Activated naive CD4-positive, alpha-beta T cell treated with Interleukin-2 at 50 U/mL for 16 hours (primary cell): ENCODE measurements at places on chromosomes 2 and 18.

DNA sequence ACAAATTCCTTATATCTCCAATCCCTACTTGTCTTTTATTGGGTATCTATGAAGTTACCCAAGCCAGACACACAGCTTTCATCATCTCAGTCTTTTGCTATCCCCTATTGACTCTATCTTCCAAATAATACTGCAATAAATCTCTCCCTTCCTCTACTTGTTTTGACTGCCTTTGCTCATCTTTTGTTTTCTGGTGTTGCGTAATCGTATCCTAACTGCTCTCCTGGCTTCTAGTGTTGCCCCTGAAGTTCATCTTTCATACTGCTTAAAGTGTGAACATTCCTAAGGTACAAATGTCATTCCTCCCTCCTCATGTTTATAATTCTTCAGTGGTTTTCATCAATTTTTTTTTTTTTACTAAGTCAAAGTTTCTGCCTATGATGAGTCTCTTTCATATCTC, 491.3 kb upstream of the DCC start:
- no peak for DNase-seq

- DNase-seq, result no peak
Measured at GRCh38 chr18:68445668-68446426, 269.1 kb downstream of the TMX3 start.

DNA sequence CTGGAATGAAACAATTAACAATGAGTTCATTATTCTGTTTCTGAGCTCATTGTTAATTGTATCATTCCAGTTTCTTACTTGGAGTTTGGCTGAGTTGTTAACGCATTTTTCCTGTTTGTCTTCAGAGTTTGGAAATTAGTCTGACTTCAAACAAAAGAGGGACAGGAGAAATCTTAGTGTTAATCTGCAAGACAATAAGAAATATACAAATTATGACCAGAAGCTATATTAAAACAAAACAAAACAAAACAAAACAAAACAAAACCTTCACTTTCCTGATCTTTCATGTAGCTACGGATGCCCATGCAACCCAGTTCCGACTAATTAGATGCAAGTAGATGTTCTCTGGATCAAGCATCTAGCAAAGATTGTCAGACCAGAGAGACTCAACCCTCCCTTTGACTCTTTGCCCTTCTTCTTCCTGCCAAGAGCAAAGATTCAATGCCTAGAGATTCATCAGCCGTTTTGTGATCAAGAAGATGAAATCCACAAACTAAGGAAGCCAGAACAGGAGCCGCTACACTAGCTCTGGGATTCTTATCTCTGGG, 686.2 kb upstream of the FSHR start:
- DNase-seq, result no peak

DNA sequence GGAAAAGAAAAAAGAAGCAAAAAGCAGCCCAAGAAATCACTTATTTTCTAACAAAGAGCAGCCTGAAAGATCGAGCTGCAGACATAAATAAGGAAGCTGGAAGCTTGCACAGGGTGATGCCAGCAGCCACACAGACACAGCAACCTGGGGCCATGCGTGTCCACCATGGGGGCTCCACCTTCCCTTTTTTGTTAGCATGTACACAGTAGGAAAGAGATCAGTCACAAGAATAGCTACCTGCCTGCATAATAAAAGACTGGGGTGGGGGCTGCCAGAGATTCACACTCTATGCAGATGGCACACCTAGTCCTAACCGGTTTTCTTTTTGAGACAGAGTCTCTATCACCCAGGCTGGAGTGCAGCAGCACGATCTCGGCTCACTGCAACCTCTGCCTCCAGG, 2.9 kb upstream of the CNOT11 start:
- no peak for DNase-seq

- no peak for DNase-seq
Measured at GRCh38 chr2:56184500-56185011, 766 bp downstream of the CCDC85A start.

- DNase-seq, result peak; percentile 36
Measured at GRCh38 chr2:230202430-230203109, 17.2 kb downstream of the SP110 start.

DNA sequence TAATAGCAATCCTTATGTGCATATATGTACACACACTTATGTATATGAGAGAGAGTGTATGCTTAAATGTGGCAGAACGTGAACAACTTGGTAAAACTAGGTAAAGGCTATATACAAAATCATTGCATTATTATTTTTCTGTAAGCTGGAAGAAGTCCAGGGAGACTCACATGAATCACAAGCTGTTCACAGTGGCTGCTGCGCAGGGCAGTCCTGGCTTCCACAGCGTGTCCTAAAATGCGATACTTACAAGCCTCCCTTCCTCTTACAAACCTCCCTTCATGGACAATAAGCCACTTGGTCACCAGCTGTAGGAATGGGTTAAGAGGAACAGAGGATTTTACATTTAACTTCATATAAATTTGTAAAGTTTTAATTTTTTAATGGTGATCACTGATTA, 114.9 kb upstream of the AGAP1 start:
- no peak for DNase-seq

DNA sequence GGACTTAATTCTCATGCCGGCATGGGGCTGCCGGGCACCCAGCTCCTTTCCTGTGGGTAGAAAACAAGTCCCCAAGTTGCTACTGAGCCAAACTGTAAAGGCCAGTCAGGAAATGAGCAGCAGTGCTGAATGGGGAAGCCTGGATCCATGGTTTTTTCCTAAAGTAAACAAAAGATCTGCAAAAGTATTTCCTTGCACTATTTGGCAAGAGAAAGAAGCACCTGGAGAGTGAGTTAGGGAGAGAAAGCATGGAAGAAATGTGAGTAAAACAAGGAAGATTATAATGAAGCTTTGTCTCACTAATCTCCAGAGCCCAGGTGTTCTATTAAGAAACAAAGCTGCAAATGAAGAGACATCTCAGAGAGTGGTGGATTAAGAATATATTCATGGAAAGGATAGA, 117.6 kb downstream of the METTL8 start:
- DNase-seq, result no peak

GRCh38 chr2:218961651-218962570, 2.4 kb downstream of the CDK5R2 start:
- no peak for DNase-seq

DNA sequence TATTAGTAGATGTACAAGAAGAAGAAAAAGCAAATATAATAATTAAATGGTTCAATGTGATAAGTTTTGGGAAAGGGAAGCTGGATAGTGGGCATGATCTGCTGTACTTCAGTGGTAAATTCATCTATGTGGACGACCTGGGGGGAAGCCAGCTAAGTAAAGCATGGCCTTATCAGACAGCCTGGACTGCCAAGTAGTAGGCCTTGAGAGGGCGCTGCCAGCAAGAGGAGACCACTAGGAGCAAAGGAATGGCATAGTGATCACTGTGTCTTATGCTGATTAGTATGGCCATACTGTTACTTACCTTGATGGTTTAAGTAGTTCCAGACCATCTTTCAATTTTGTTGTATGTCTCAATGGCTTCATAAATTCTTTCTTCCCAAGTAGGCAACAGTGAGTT, 287.6 kb downstream of the SETBP1 start:
- DNase-seq, result no peak

GRCh38 chr2:241126771-241127202, 22.5 kb downstream of the PASK start:
- DNase-seq, result no peak

DNA sequence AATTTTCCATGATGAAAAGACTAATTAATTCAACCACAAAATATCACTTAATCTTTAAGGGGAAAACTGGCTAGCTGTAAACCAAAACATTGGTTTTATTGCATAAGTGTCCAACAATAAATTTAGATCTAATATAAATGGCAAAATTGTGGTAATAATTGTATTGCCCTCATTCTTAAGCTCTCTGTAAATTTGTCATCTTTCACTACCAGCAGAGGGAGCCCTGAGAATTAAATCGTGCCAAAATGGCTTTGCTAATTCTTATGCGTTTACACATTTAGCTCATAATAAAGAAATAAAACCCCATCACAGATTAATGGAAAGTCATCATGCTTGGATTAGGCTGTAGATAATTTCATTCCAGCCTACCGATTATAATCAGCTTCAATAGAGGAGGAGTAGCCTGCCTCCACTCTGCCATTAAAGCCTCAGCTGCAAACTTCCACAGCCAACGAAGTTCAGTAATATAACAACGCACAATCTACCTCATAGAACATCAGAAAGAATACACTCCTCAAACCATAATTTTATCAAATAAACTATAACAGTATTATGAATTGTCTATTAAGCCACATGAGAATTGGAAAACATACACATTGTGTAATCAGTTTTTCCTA, 70.0 kb upstream of the ATP5MC3 start:
- DNase-seq, result no peak

DNA sequence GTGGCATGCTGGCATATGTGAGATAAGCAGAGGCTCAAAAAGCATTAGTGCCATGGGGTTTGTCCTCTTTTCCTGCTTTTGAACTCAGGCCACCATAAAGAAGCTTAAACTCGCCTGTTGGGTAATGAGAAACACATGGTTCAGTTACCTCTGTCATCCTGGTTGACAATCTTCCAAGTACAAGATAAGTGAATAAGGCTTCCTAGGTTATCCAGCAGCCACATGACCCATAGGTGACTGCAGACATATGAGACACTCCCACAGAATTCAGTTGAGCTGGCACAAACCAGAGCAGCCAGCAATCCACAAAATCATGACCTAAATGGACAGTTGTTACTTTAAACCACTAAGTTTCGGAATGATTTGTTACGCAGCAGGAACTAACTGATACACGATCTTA, 97.3 kb downstream of the TACR1 start:
- no peak for DNase-seq

GRCh38 chr2:188787021-188787657, 187.0 kb upstream of the COL3A1 start:
- DNase-seq, result no peak

GRCh38 chr2:11019614-11020013, 107.9 kb downstream of the KCNF1 start:
- DNase-seq, result no peak

DNA sequence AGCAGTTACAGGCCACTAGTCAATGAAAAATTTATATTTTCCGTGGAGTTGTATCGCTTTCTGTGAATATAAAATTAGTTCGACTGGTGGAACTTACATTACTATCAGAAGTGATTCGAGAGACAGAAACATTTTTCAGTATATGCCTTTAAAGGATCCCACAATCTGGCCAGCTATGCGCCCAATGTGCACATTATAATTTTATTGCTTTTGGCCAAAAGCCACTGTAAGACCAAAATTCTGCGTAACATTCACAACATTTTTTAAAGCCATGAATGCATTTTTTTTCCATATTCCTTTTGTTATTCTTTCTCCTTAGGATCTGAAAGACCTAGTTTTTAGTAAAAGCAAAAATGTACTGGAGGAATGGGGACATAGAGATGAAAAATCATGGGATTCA, 131.0 kb upstream of the CHAC2 start:
- no peak for DNase-seq

DNA sequence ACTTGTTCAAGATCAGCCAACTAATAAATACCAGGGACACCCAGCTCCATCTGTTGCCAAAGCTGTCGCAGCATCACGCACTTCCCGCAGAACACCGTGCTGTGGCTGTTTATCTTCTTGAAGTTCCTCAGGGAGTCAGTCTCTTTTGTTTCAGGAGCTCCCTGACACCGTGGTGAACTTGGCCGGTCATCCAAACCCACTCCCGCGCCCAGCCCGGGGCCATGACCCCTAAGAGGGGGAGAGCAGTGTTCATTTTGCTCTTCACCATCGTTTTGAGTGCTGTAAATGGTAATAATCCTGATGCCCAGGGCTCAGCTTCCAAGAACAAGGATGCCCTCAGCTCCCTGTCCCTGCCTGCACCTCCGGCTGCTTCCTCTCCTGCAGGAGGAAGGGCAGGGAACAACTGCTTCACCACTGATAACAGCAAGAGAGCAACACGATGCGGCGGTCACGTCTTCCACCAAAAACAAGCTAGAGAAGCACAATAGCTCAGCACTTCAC, 131.4 kb downstream of the SEPTIN10 start:
- no peak for DNase-seq

DNA sequence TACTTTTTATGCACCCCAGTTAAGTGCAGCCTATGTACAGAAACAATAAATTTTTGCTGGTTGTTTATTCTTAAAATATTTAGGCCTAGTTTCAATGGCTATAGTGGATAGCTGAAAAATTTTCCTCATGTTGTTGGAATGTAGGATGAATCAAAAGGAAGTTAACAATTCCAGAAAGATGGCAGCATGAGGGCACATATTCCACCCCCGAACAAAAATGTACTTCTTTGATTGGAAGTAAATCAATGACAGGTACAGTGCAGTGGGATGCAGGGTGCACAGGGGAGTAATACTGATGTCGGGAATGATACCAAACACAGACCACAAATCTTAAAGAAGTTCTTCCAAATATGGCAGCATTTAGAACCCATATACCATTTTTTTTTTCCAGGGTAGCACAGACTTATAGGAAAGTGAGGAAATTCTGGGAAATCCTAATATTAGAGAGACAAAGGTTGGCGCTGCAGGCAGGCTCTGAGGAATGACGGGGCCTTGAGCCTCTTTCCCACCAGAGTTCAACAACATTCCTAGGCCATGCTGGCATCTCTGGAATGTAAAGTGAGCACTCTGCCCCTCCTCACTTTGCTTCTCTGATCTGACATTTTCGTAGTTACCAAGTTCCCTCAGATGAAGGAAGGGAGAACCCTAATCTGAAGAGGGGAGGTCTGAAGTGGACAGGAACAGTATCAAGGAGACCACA, 36.6 kb upstream of the IKZF2 start:
- DNase-seq, result no peak

DNA sequence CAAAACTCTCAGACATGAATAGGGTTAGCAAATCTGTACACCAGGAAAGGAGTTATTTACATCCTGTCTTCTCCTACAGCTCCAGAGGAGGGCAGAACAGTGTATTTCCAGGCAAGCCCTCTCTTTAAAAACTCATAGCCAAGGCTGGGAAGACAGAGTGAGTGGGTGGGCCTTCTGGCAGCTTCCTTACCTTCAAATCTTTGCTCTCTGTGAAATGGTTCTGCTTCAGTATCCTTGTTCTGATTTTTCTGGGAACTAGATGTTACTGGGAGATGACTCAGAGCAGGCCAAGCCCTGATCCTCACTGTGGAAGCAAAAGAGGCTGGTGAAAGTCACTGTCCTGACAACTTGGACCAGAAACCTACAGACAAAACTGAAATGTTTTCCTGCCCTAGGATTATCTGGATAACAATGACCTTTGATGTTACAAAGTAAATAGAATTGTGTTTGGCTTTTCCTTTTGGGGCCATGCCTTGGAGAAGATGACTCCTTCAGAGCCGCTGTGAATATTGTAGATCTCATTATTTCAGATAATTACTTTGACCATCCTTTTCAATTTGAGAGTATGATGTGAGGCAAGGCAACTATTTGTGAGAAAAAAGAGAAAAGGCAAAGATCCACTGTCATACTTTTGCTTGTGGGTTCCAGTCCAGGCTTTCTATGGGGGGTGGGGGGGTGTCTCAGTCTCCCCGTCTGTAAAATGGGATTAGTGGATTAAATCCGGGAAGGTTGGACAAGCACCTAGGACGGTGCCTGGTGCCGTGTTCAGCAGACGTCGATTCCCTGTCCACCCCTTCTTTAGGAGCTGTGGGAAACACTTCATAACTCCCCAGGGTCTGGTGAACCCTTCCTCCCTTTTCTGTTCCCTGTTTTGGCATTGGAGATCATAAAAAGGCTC, 644 bp upstream of the QPCT start:
- DNase-seq, result no peak
